T-cell (primary cell): ENCODE measurements at places on chromosomes 11 and 22.

- H3K36me3 ChIP-seq = no peaks in the 10 kb centered on the region
- DNase-seq = no peak
- H3K27me3 ChIP-seq = no peaks in the 10 kb centered on the region
- no peak overlapping the region for H3K27ac ChIP-seq
Observed at GRCh38 chr11:12285106-12285505, 92.3 kb upstream of the PARVA start.

DNA sequence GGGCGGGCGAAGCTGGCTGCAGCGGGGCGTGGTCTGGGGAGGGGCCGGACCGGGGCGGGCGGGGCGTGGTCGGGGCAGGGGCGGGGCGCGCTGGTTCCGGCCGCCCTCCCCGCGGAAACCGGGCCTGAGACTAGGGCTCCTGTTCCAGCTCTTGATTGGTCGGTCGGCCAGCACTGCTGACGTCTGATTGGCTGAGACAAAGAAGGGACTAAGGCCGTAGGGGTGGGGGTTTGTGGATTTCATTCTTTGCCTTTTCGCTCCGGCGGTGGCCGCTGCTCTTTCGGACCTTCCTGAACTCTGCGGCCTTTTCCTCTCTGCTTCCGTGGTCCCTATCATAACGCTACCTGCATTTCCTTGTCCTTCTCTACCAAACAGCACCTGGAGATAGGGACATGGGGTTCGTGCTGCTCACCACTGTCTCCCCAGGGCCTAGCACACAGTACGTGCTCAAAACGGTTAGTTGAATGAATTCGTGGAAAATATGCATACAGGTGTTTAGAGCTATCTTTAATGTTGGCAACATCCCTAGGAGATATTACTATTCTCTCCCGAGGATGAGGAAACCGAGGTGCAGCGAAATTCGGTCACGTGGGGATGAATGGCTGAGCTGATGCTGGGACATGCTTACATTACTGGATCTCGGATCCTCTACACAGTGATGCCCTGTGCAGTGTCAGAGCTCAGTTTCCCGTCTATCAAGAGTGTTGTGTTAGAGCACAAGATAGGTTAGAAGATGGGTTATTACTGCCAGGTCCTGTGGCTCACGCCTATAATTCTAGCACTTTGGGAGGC, 62.8 kb downstream of the NFAM1 start:
- peak overlapping the region; percentile 66 for H3K4me3 ChIP-seq
- H3K4me1 ChIP-seq = peaks cover 3% of the 10 kb centered on the region
- no peaks in the 10 kb centered on the region for H3K36me3 ChIP-seq

- H3K4me3 ChIP-seq = no peak overlapping the region
- H3K4me1 ChIP-seq = no peaks in the 10 kb centered on the region
- H3K36me3 ChIP-seq = peaks cover 17% of the 10 kb centered on the region
- no peak overlapping the region for H3K27ac ChIP-seq
- H3K27me3 ChIP-seq = no peaks in the 10 kb centered on the region
- DNase-seq = no peak
Observed at GRCh38 chr11:18088966-18089365, 16.9 kb downstream of the SAAL1 start.

GRCh38 chr22:47168900-47169800, 406.7 kb downstream of the TBC1D22A start:
- no peak overlapping the region for H3K4me3 ChIP-seq
- no peaks in the 10 kb centered on the region for H3K27me3 ChIP-seq
- no peak overlapping the region for H3K27ac ChIP-seq
- H3K4me1 ChIP-seq = no peaks in the 10 kb centered on the region

- no peak for DNase-seq
- no peak overlapping the region for H3K27ac ChIP-seq
- H3K4me3 ChIP-seq = no peak overlapping the region
- H3K36me3 ChIP-seq = no peaks in the 10 kb centered on the region
Observed at GRCh38 chr11:34614344-34615104, 6.4 kb upstream of the EHF start.

GRCh38 chr11:101862391-101863233, 52.2 kb upstream of the CEP126 start:
- H3K27ac ChIP-seq = no peak overlapping the region
- no peaks in the 10 kb centered on the region for H3K4me1 ChIP-seq
- no peak overlapping the region for H3K4me3 ChIP-seq
- no peaks in the 10 kb centered on the region for H3K36me3 ChIP-seq

GRCh38 chr11:76069001-76069400, 137.3 kb downstream of the WNT11 start:
- DNase-seq = no peak
- H3K27ac ChIP-seq = no peak overlapping the region
- H3K27me3 ChIP-seq = no peaks in the 10 kb centered on the region
- H3K36me3 ChIP-seq = peaks cover 18% of the 10 kb centered on the region
- H3K4me3 ChIP-seq = no peak overlapping the region
- no peaks in the 10 kb centered on the region for H3K4me1 ChIP-seq

DNA sequence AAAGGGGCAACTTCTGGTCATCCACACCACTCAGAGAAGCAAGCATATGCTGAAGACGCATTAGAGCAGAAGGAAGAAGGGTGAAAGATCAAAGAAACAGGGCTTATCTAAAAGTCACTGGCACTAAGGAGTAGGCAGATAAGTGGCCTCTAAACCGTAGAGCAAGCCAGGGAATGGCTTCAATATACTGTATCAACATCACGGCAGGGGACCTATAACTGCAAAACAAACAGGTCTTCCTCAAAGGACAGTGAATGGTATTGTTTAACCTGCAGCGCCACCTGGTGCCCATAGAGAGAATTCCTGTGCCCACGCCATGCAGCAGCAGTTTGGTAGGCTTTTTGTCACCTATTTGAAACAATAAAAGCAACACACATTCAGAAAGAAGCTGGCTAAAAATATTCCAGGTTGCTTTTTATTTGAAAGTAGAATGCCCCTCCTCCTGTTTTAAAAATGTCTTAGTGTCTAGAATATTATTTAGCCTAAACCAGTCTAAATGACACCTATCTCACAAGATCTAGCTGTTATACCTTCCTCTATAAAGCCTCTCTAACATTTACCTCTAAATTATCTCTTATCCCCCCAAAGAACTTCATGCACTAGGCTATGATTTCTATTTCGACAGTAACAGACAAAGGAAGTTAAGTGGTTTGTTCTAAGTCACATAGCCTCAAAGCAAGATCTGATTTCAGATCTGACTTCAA, 21.8 kb downstream of the SNX19 start:
- H3K4me3 ChIP-seq = no peak overlapping the region
- DNase-seq = peak; percentile 43
- H3K27me3 ChIP-seq = no peaks in the 10 kb centered on the region
- peaks cover 79% of the 10 kb centered on the region for H3K36me3 ChIP-seq
- H3K27ac ChIP-seq = no peak overlapping the region

DNA sequence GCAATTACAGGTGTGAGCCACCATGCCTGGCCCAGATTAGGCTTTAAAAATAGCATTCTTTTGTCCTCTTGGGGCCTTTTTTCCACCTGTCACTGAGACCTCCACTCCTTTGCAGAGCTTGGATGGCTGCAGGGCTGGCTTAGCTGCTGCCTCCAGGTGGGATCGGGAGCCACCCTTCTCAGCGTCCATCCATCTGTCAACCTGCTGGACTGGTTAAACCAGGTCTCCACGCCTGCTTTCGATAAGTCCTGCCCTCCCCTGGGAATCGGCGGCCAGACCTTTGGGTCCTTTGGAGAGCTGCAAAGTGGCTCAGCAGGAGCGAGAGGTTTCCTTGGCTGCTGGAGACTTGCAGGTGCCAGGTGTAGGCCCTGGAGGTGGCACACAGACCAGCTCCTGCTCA, 23.4 kb upstream of the GRAMD4 start:
- no peak overlapping the region for H3K27ac ChIP-seq
- DNase-seq = no peak
- no peak overlapping the region for H3K4me3 ChIP-seq
- peaks cover 9% of the 10 kb centered on the region for H3K4me1 ChIP-seq

- no peak overlapping the region for H3K27ac ChIP-seq
- H3K27me3 ChIP-seq = no peaks in the 10 kb centered on the region
- H3K4me1 ChIP-seq = no peaks in the 10 kb centered on the region
- DNase-seq = no peak
- H3K36me3 ChIP-seq = no peaks in the 10 kb centered on the region
- no peak overlapping the region for H3K4me3 ChIP-seq
Observed at GRCh38 chr11:19689281-19690000, 23.2 kb upstream of the NAV2 start.

DNA sequence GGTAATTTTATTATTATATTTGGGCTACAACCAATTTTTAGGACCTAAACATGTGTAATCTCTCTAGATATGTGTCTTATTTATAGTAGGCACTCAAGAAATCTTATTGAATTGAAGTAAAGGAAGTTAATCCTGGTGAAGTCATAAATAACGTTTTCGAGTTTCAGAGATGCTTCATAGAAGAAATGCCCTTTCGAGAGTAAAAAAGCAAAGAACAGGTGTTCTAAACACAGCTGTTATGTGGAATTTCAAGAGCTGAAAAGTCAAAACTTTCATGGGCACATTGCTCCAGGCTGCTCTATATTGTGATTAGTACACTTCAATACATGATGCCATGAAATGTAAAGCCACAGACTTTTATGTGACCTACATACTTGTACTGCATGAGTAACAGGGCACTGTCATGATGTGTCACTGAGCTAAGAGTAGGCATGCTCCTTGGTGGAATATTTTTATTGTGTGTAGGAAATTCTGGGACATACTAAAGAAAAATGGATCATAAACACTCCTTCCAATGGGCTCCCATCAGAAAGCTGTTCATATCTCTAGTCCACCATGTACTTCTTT, 7.2 kb upstream of the ELMOD1 start:
- no peak overlapping the region for H3K27ac ChIP-seq
- H3K36me3 ChIP-seq = no peaks in the 10 kb centered on the region
- peaks cover 4% of the 10 kb centered on the region for H3K27me3 ChIP-seq
- no peak overlapping the region for H3K4me3 ChIP-seq

GRCh38 chr22:49457146-49457545, 370.5 kb downstream of the BRD1 start:
- peaks cover 39% of the 10 kb centered on the region for H3K27me3 ChIP-seq
- H3K27ac ChIP-seq = no peak overlapping the region
- no peak overlapping the region for H3K4me3 ChIP-seq
- no peaks in the 10 kb centered on the region for H3K36me3 ChIP-seq
- H3K4me1 ChIP-seq = no peaks in the 10 kb centered on the region

GRCh38 chr22:21012446-21013407, 2.2 kb upstream of the P2RX6 start:
- no peak overlapping the region for H3K4me3 ChIP-seq
- H3K27ac ChIP-seq = peak overlapping the region; percentile 79
- no peak for DNase-seq
- peaks cover 8% of the 10 kb centered on the region for H3K4me1 ChIP-seq
- H3K36me3 ChIP-seq = no peaks in the 10 kb centered on the region

- DNase-seq = no peak
- H3K27me3 ChIP-seq = no peaks in the 10 kb centered on the region
- no peaks in the 10 kb centered on the region for H3K4me1 ChIP-seq
- no peaks in the 10 kb centered on the region for H3K36me3 ChIP-seq
Observed at GRCh38 chr22:30044369-30044768, 35.9 kb upstream of the HORMAD2 start.

- H3K4me3 ChIP-seq = no peak overlapping the region
- H3K27ac ChIP-seq = no peak overlapping the region
- H3K4me1 ChIP-seq = no peaks in the 10 kb centered on the region
- no peaks in the 10 kb centered on the region for H3K36me3 ChIP-seq
- DNase-seq = no peak
Observed at GRCh38 chr11:120546312-120547205, 35.0 kb downstream of the GRIK4 start.

DNA sequence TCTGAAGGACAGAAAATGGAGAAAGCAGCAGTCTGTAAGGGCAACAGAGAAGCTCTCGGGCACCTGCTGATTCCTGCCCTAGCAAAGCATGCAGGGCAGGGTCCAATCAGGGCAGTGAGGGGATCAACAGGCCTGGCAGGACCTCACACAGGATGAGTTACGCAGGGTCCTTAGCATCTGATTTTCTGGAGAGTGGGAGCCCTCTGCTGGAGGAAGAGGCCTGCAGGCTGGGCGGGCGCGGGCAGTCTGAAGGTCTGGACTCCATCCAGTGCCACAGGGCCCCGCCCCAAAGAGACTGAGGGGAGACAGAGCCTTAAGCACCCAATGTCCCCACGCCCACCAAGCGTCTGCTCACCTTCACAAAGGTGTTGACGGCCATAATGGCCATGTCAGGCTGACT, 28.9 kb downstream of the AP1B1 start:
- no peaks in the 10 kb centered on the region for H3K27me3 ChIP-seq
- no peak overlapping the region for H3K4me3 ChIP-seq
- DNase-seq = no peak

DNA sequence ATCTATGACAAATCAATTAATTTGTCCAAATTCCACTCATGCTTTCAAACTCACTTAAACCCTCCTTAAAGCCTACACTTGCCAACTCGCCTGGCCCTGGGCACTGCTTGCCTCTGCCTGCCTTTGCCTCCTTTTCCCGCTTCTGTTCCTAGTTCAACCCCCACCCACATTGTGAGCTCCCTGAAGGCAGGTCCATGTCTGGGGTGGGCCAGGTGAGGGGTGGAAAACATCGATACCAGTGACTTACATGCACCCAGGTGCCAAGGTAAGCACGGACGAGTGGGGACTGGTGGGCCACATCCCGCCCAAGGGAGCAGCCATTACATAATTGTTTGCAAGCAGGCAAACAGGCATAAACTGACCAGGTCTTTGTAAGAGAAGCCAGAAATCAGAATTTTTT, 146.2 kb downstream of the ST3GAL4 start:
- no peak overlapping the region for H3K27ac ChIP-seq
- no peak for DNase-seq
- H3K4me3 ChIP-seq = no peak overlapping the region
- no peaks in the 10 kb centered on the region for H3K36me3 ChIP-seq
- no peaks in the 10 kb centered on the region for H3K4me1 ChIP-seq

DNA sequence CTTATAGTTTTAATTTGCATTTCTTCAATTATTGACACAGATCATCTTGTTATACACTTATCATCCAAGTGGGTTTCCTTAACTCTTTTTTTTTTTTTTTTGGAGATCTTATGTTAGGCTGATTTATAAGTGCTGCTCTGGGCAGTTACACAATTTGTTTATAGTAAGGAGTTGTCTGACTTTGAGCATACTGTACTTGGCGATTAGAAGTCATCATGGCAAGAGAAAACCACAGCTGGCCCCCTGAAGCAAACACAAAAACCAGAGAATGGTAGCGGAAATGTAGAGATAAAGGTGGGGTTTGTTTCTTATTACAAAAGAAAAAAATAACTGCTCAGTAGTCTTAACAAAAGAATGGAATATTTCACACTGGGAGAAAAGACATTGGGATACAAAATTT, 292.6 kb downstream of the SWAP70 start:
- no peak overlapping the region for H3K4me3 ChIP-seq
- H3K36me3 ChIP-seq = peaks cover 5% of the 10 kb centered on the region
- H3K27ac ChIP-seq = no peak overlapping the region

- no peaks in the 10 kb centered on the region for H3K27me3 ChIP-seq
- no peak overlapping the region for H3K27ac ChIP-seq
- no peak overlapping the region for H3K4me3 ChIP-seq
Observed at GRCh38 chr22:32413719-32414118, 1.7 kb upstream of the RTCB start.

DNA sequence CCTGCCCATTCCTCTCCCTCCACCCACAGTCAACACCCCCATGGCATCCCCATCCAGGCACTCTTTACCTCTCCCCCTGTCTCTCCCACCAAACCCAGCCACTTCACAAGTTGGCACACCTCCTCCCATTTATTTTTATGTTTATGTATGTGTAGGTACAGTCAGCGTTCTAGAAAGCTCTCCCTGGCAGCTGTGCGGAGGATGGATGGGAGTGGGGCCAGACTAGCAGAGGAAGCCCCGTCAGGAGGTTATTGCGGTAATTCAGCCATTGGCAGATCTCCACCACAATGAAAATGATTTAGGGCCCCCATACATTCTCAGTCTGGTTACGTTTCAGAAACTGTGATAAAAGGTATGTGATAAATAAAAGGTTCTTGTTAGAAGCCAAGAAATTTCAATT, 51.3 kb downstream of the BTG4 start:
- H3K4me3 ChIP-seq = no peak overlapping the region
- H3K36me3 ChIP-seq = no peaks in the 10 kb centered on the region
- DNase-seq = no peak
- peaks cover 50% of the 10 kb centered on the region for H3K27me3 ChIP-seq
